ENCODE measurements at places on chromosomes 16 and 17.

DNA sequence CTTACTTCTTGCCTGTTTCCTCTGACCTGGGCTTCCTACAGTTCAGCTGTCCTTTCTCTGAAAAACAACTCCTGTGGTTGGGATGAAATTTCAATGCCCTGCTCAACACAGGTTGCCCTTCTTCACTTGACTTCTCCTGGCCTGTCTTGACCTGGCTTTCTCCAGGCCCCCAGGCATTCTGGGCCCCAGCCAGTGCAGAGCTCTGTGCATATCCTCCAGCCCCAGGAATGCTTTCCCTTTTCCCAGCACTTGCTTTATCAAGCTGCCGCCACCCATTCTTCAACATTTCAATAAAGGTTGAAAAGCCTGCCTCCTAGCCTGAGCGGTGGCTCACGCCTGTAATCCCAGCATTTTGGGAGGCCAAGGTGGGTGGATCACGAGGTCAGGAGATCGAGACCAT is 10.8 kb downstream of the ODAD4 start:
- DNase-seq, result no peak

GRCh38 chr17:45070001-45070400 is 8.9 kb downstream of the NMT1 start:
- no peak for DNase-seq

DNA sequence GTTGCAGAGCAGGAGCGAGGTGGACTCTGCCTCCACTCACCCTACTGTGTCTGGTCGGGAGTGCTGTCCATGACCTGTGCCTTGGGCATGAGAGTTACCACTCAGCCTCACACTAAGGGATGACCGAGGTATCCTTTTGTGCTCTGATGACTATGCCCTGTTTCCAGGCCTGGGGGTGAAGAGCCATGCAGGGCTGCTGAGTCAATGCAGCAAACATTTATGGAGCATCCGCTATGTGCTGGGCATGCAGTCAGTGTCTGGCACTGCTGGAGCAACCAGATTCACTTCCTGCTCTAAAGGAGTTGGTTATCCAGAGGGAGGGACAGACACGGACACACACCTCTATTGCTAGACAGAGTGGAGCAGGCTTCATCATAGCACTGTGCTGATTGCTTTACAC is 7.6 kb upstream of the HNF1B start:
- DNase-seq, result no peak

DNA sequence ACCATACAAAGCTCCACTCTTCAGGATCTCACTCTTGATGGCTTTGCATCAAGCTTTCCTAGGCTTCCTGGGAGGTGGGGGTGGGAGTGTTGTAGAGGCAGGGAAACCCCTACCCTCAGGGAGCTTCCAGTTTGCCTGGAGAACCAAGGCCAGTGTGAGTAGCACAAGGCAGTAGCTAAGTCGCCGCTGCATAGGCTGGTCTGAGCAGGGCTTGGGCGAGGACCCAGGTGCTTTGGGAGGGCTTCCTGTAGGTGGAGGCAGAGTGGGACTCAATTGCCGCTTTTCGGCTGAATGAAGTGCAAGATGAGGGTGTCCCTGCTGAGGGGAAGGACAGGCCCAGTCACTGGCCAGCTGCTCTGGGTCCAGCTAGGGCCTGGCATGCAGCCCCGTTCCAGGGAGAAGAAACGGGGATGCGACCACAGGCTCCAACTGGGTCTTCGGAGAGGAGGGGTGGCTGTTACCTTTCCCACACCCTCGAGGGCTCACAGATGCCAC is 3.9 kb downstream of the CD79B start:
- DNase-seq, result no peak

DNA sequence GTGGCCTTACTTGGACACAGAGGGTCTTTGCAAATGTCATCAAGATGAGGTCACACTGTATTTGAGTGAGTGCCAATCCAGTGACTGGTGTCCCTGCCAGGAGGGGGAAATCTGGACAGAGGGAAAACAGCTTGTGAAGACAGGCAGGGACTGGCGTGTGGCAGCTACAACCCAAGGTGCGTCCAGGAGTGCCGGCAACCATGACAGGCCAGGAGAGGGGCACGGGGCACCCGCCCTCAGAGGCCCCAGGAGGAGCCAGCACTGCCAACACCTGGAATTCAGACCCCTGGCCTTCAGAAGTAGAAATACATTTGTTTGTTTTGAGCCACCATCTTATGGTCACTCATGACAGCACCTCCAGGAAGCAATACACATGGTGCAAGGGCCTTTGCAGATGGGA is 225.7 kb downstream of the CPPED1 start:
- no peak for DNase-seq

DNA sequence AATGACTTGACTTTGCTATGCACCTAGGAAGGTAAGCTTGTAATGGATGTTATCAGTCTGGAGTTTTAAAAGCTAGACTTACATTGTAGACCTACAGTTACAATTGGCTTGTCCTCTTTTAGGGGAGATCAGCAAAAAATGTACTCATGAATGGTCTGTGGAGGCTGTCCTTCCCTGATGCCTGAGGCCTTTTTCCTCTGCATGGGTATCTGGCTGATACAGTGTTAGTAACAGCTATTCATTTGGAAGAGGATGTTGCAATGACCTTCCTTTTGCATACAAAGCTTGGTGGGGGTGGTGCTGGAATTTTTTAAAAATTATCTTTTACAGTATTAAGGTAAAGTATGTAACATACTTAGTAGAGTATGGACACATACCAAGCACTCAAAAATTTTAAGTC is 525.5 kb downstream of the KIF2B start:
- no peak for DNase-seq

Measured in transverse colon (tissue), 4 donors.